ENCODE measurements at places on chromosomes 1 and 21. TPM values are rescaled to one million over a fixed set of nuclear protein-coding genes. Genes with fewer than 3 reads are reported as not detected.

PLA2G2F gene
- total RNA-seq, result not detected

PIGK gene
- 48.4 TPM for total RNA-seq

OR2T33 gene
- total RNA-seq, result not detected

CAP1 gene
- 510 TPM for total RNA-seq

TMEM200B gene
- total RNA-seq, result 21.0 TPM

NBPF4 gene
- total RNA-seq, result not detected
